SJSA1 (cell line): ENCODE measurements at places on chromosomes 5 and 9.

DNA sequence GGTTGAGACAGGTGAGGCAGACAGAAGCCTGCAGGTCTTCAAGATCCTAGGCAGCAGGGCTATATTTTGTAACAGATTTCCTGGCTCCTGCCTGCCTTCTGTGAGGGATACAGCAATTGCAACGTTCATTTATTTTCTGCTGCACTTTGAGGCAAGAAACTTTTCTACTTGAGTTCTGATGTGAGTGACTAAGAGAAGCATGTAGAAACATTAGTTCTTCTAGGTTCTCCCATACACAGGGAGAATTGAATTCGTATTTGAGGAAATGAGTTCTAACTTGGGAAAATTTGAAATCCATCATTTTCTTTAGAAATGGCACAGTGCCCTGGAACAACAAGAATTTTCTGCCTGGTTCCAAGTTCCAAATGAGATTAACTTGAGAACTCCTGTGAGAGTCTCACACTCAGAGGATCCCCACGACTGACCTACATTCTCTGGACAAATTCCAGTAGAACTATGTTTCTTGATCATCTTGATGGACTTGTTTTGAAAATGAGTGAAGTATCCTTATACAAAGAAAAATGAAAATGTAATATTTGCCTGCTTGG lies 15.0 kb downstream of the MAMDC2 start:
- no peak for DNase-seq

GRCh38 chr5:58938563-58939424 lies 355.9 kb downstream of the RAB3C start:
- no peak for DNase-seq

- DNase-seq: no peak
These were observed 137.3 kb upstream of the KIF2A start for GRCh38 chr5:62168506-62169281.

- peak; percentile 47 for DNase-seq
These were observed at the start of gene IL12B for GRCh38 chr5:159330131-159330800. IL12B (minus strand) TSS chr5:159330487; CDS start chr5:159326782, 3,705 bp downstream.

GRCh38 chr9:134192311-134192950 lies 28.1 kb upstream of the RNU6ATAC start:
- DNase-seq: no peak

DNA sequence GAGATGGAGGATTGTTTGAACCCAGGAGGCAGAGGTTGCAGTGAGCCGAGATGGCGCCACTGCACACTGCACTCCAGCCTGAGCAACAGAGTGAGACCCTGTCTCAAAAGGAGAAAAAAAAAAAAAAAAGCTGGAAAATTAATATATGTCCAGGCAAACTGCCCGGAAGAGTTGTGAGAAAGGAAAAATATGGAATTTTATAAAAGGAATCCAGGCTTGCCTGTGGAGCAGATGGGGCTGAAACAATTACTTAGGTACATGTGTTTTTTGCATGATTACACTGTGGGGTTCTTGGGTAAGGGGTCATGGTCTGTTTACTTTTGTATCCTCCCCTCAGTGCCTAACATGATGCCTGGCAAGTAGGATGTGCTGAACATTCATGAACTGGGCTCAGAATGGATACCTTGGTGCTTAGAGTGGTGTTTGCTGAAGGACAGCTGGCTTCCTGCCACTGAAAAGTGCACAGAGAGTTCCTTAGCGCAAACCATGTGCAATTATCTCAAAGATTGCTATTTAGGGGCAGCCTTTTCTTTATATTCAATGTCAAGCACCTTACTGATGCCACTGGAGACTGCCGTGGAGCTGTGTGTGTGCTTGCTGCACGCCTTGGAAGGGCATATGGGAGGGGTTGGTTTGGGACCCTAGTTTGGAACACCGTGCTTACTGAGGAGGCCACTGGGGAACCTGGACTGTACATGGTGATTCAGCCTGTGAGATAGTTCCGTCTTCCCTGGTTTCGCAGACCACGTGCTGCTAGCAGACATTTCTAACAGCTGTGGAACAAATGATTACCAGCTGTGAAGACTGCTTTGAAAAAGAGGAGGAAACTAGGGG lies 78.4 kb downstream of the MAP1B start:
- no peak for DNase-seq

- no peak for DNase-seq
These were observed 46.3 kb upstream of the TNFSF15 start for GRCh38 chr9:114852050-114852594.

GRCh38 chr9:131045300-131046092 lies 36.5 kb downstream of the LAMC3 start:
- no peak for DNase-seq

GRCh38 chr9:35103660-35104191 lies 795 bp upstream of the STOML2 start:
- DNase-seq: no peak

DNA sequence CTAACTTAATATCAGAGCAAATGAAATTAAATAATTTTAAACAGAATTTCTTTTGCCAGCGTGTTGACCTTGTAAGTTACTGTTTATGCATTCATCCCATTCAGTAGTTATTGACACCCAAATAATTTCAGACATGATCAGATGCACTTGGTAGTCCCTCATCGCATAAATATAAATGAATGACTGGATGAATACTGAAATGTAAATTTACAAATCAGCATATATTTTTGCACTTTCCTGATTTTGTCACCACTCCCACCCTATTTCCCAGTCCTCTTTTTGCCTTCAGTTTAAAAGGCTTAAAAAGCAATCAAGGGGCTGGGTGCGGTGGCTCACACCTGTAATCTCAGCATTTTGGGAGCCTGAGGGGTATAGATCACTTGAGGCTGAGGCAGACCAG lies 17.1 kb upstream of the LIFR start:
- no peak for DNase-seq

- no peak for DNase-seq
These were observed 8.8 kb downstream of the PRXL2C start for GRCh38 chr9:96646081-96646991.

DNA sequence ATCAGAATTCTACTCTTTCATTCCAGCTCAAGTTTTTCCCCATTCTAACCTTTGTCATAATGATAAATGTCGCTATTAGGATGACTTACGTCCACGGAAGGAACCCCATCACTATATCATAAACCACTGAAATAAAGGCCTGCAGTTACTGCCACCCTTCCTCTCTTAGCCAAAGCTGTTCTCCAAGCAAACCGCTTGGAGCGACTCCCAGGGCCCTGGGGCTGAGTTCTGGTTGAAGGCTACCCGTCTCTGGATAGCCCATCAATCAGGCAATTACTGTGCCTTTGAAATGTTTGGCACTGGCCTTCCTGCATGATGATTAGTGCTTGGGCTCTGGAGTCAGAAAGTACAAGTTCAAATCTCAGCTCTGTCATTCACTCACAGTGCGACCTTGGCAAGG lies 386.0 kb downstream of the SPOCK1 start:
- DNase-seq: no peak

DNA sequence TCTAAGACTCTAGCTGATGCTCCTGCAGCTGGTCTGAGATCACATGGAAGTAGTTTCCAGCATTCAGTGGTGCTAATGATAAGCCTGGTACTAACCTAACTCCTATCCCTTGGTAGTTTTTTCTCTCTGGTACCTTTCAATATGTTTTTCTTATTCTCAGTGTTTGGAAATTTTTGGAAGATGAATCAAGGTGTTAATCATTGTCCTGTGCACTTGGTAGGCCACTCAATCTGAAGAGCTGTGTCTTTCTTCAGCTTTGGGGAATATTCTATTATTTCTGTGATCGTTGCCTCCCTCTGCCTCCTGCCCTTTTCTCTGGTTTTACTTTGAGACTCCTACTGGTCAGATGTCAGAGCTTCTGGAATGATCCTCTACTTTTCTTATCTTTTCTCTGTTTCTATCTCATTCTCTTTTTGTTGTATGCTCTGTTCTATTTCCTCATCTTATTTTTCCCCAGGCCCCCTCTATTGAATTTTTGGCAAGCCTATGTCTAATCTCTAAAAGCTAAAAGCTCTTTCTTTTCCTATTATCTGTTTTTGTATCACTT lies 136.8 kb downstream of the APBA1 start:
- no peak for DNase-seq

GRCh38 chr5:75053054-75053303 lies 621 bp upstream of the GCNT4 start:
- no peak for DNase-seq
